ENCODE measurements at places on chromosomes 7 and 10. TPM values are rescaled to one million over a fixed set of nuclear protein-coding genes. Genes with fewer than 3 reads are reported as not detected.

DNA sequence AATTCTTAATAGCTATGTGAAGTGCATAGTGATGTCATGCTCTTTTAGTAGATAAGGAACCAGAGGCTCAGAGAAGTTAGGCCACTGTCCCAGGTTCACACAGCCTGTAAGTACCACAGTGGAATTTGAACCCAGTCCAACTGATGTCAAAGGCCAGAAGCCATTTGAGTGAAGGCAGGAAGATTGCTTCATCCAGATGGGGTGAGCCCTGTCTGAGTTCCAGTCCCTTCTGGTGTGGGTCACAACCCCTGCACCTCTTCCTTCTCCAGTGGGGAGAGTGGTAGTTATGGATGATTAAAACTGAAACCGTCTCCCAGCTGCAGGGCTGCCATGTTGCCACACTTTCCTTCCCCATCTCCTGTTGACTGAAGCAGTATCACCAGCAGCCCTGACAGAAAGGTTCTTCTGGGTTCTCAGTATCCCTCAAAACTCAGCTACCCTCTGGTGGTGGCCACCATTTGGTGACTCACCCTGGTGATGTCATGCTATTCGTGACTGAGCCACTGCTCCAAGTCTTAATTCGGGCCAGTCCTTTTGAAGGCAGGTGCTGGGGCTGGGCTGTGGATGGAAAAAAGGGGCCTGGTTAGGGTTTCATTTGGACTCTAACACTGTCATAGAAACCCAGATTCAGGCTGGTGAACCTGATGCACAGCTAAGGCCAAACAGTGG is 1.5 kb upstream of the C10orf95 start:
- H3K36me3 ChIP-seq, result no peaks in the 10 kb centered on the region
- H3K4me1 ChIP-seq, result peaks cover 40% of the 10 kb centered on the region
- no peak for DNase-seq
- H3K27ac ChIP-seq, result peak overlapping the region; percentile 61
- no peaks in the 10 kb centered on the region for H3K27me3 ChIP-seq

- H3K27ac ChIP-seq, result no peak overlapping the region
- no peaks in the 10 kb centered on the region for H3K27me3 ChIP-seq
- H3K36me3 ChIP-seq, result no peaks in the 10 kb centered on the region
- no peak overlapping the region for H3K4me3 ChIP-seq
- no peak for DNase-seq
- no peaks in the 10 kb centered on the region for H3K4me1 ChIP-seq
Measured at GRCh38 chr7:134368851-134369544, 52.3 kb upstream of the SLC35B4 start.

DNA sequence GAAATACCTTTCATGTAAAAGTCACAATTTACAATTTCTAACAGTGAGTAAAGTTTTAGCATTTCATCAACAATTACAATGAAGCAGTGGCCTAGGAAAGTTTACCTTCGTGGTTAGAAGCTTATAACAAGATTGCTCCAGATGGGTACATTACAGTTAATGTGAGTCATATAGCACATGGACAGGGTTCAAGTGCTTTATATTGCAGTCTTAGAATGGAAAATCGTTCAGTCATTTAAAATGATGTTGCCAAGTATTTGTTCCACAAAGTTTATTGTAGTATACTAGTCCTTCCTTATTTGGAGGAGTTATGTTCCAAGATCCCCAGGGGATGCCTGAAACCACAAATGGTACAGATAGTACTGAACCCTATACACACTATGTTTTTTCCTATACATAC is 174.6 kb upstream of the TARP start:
- no peaks in the 10 kb centered on the region for H3K36me3 ChIP-seq
- no peaks in the 10 kb centered on the region for H3K4me1 ChIP-seq
- no peak overlapping the region for H3K27ac ChIP-seq
- no peaks in the 10 kb centered on the region for H3K27me3 ChIP-seq
- DNase-seq, result no peak

Gene PON3
- total RNA-seq, result 11.1 TPM

DNA sequence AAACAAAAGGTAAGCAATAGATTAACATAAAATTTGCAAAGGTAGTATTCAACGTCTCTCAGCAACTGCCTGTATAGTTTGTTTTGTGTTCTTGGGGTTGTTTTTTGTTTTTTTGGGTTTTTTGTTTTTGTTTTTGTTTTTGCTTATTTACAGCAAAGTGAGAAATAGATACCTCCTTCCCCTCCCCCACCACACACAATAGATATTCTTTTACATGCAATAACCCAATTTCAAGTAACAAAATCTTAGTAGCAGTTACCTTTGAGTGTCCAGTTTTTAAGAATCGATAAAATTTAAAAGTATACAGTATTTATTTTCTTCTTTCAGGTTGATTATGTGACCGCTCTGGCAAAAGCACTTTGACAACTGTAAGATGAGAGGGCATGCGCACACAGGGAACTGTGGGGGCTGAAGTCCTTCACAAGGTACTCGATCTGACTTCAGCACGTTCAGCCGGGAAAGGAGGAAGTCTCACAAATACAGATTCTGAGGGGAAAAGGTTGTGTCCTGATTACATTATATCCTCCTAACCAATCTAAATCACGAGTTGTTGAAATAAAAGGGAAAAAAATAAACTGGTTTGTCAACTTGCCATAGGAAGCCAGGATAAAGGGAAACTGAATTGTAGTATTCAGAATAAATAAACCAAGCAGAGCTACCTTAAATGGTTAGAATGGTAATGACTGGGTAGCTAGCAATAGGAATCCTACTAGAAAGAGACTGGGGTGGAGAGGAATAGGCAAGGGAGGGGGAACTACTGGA is 47.8 kb downstream of the CPEB3 start:
- H3K36me3 ChIP-seq, result no peaks in the 10 kb centered on the region
- peak; percentile 76 for DNase-seq
- H3K27me3 ChIP-seq, result no peaks in the 10 kb centered on the region
- peak overlapping the region; percentile 57 for H3K27ac ChIP-seq

Gene TAS2R41
- not detected for total RNA-seq

DNA sequence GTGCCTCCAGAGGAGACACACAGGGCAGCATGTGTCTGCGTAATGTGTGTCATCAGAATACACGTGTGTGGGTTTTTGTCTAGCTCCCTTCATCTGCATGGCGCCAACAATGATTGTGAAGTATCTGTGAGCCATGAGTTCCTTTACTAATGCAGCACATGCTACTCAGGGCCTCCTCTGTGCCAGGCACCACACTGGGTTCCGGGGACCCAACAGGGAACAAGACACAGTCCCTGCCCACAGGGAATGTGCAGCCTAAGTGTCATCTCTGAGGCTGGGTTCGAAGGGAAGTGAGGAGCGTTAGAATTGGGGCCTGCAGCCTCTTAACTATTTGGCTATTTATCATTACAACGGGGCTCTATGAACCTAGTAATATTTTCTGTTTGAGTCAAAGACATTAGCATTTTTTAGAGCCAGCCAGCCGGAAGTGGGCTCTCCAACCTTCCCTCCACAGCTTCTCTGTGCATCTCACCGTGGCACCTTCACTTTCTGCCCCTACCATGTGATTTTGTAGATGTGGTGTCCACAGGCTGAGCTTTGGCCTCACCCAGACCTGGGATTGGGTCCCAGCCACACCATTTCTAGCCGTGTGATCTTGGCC is 43.9 kb upstream of the SRGN start:
- H3K4me1 ChIP-seq, result peaks cover 6% of the 10 kb centered on the region
- no peak overlapping the region for H3K27ac ChIP-seq

GRCh38 chr7:126700807-126701604 is 551.7 kb downstream of the GRM8 start:
- peak; percentile 46 for DNase-seq
- no peaks in the 10 kb centered on the region for H3K4me1 ChIP-seq
- no peaks in the 10 kb centered on the region for H3K27me3 ChIP-seq
- H3K36me3 ChIP-seq, result no peaks in the 10 kb centered on the region

Gene SHTN1
- 31.7 TPM for total RNA-seq

DNA sequence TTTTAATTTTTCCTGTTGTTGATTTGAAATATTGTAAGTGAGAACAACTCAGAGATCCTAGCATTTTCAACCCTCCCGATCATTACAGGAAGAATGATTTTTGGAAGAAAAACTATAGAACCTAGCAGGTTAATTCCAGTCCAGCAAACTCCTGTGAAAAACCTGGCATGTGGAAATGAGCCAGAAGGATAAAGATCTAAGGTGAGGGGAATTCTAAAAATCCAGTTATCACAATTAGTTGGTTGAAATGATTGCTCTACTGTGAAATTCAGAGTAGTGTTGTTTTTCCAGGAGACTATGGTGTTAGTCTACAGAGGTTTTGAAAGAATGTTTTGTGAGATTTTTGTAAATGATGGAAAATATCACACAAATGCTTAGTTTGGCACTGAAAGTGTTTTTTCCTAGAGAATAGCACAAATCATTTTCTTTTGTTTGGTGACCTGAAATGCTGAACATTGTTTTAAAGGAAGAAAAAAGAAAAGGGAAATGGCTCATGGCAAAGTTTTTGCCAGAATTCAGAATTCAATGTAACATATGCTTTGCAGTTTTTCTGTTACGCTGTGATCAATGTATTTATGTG is 152.4 kb upstream of the SLC26A5 start:
- DNase-seq, result no peak
- no peaks in the 10 kb centered on the region for H3K36me3 ChIP-seq
- H3K27ac ChIP-seq, result no peak overlapping the region
- H3K4me1 ChIP-seq, result no peaks in the 10 kb centered on the region
- H3K27me3 ChIP-seq, result no peaks in the 10 kb centered on the region

Gene PNLIP
- total RNA-seq, result not detected

DNA sequence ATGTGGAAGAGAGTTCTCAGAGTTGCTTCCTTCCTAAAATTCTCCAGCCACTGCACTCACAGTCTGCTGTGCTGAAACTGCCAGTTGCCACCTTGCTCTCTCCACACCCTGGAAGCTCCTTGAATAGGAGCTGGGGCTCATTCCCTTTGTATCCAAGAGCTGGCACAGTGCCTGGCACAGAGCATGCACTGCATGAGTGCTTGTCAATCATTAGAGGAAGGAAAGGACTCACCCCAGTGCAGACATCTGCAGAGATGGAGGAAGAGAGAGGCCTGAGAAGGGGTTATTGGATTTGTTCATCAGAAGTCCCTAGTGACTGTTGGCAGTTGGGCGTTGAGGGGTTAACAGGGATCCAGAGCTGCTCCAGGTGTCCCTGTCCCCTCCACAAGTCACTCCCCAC is 41.7 kb upstream of the DUSP5 start:
- no peak overlapping the region for H3K4me3 ChIP-seq
- H3K36me3 ChIP-seq, result no peaks in the 10 kb centered on the region
- H3K27me3 ChIP-seq, result no peaks in the 10 kb centered on the region

GRCh38 chr10:48634198-48634983 is 29.5 kb upstream of the ARHGAP22 start:
- no peaks in the 10 kb centered on the region for H3K4me1 ChIP-seq
- H3K27me3 ChIP-seq, result no peaks in the 10 kb centered on the region
- no peaks in the 10 kb centered on the region for H3K36me3 ChIP-seq
- no peak overlapping the region for H3K27ac ChIP-seq
- H3K4me3 ChIP-seq, result no peak overlapping the region
- DNase-seq, result peak; percentile 14

Gene HOXA5
- total RNA-seq, result 2.7 TPM

DNA sequence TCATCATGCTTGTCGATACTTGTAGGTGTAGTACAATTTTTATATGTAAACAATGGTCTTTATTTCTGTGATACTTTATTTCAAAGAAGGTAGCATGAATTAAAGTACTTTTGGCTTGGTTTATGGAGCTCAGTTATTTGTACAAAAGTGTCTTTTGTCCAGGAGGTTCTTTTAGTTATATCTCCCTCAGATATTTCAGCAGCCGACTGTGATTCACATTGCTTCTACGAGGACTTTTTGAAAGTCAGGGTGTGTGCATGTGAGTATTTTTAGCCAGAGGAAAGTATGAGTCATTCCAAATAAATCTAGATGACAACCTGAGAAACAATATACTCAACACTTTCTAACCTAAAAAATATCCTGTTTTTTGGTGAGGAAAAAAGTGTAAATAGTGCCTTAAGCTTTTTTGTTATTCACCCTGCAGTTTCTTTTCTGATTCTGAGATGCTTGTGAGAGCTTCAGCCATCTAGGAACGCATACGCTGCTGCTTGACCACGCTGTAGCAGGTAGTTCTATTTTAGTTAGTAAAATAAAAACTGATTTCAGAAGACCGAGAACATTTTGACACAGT is 595 bp upstream of the SUN1 start:
- H3K27me3 ChIP-seq, result no peaks in the 10 kb centered on the region
- peak overlapping the region; percentile 95 for H3K27ac ChIP-seq
- H3K4me1 ChIP-seq, result peaks cover 61% of the 10 kb centered on the region
- H3K36me3 ChIP-seq, result no peaks in the 10 kb centered on the region
- H3K4me3 ChIP-seq, result no peak overlapping the region

Gene UNCX
- not detected for total RNA-seq

DNA sequence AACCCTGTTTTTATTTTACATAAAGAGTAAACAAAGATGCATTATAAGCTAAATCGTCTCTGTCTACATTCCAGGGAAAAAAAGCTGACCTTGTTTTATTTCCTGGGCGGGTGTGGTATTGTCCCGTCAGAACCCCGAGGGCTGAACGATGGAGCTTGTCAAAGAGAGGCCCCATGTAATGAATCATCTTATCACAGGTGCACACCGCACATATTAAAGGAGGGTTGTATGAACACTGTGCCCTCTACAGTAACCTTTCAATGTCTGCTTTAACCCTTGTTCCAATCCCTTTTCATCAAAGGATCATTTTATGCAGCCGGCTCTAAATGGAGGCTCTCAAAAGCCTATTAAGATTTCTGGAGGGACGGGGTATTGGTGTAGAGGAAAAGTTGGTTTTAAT is 158.5 kb upstream of the YAE1 start:
- no peaks in the 10 kb centered on the region for H3K36me3 ChIP-seq
- H3K27ac ChIP-seq, result no peak overlapping the region

DNA sequence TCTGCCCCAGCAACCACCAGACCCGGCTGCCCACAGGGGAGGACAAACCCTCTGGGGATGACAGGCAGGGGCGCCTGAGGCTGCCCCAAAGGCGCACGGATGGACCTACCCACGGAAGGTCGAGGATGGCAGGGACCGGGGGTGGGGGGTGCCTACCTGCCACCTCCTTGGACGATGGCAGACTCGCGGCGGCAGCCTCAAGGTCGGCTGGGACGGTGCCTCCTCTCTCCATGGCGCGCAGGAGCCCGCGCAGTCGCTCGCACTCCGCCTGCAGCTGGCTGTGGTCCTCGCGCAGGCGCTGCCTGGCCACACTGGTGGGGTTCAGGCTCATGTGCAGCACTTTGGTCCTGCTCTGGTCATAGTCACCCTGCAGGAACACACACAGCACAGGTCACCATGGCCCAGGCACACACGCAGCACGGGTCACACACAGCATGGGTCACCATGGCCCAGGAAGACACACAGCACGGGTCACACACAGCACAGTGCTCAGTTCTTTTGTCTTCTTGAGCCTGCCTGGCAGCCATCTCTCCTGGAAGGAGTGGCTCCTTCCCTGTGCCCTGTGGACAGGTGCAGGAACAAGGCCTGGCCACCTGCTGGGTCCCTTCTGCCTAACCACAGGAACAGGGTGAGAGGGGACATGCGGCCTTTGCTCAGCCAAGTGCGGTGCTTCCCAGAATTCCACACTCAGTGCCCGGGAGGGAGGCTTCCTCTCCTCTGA is 266.6 kb downstream of the ELFN1 start:
- no peak overlapping the region for H3K27ac ChIP-seq
- H3K27me3 ChIP-seq, result no peaks in the 10 kb centered on the region
- DNase-seq, result no peak
- no peaks in the 10 kb centered on the region for H3K36me3 ChIP-seq
- H3K4me1 ChIP-seq, result no peaks in the 10 kb centered on the region
- no peak overlapping the region for H3K4me3 ChIP-seq
